ENCODE measurements at places on chromosomes 7 and 10. TPM values are rescaled to one million over a fixed set of nuclear protein-coding genes. Genes with fewer than 3 reads are reported as not detected.

The RBM28 gene
- 14.1 TPM for polyA plus RNA-seq

The ARMH3 gene
- polyA plus RNA-seq = 19.8 TPM

The GNAT3 gene
- not detected for polyA plus RNA-seq

The DGKB gene
- not detected for polyA plus RNA-seq

The GIMAP7 gene
- 285 TPM for polyA plus RNA-seq

The DYDC2 gene
- not detected for polyA plus RNA-seq

The NACAD gene
- polyA plus RNA-seq = not detected

The STEAP1B gene
- not detected for polyA plus RNA-seq

The SUGCT gene
- 0.28 TPM for polyA plus RNA-seq

The AGR2 gene
- polyA plus RNA-seq = not detected

The CDC14C gene
- not detected for polyA plus RNA-seq

The RNLS gene
- 4.8 TPM for polyA plus RNA-seq

The ACBD7 gene
- polyA plus RNA-seq = not detected

The ITPRID1 gene
- polyA plus RNA-seq = not detected

The ANKRD1 gene
- polyA plus RNA-seq = not detected

The BET1 gene
- polyA plus RNA-seq = 11.2 TPM

The NME8 gene
- polyA plus RNA-seq = 14.1 TPM

The MSS51 gene
- polyA plus RNA-seq = 0.16 TPM

The VAX1 gene
- polyA plus RNA-seq = not detected

The CCZ1 gene
- polyA plus RNA-seq = 46.6 TPM

The WDFY4 gene
- polyA plus RNA-seq = 2.2 TPM

The SPOCK2 gene
- 69.0 TPM for polyA plus RNA-seq

The PLEKHS1 gene
- polyA plus RNA-seq = not detected

The TAS2R60 gene
- not detected for polyA plus RNA-seq

The RELN gene
- not detected for polyA plus RNA-seq

The PALD1 gene
- 0.14 TPM for polyA plus RNA-seq

The UCMA gene
- not detected for polyA plus RNA-seq

The CPA4 gene
- polyA plus RNA-seq = not detected

The ZP3 gene
- 0.49 TPM for polyA plus RNA-seq

The GATA3 gene
- polyA plus RNA-seq = 52.1 TPM

The TLX1 gene
- not detected for polyA plus RNA-seq

The EN2 gene
- polyA plus RNA-seq = not detected

The HPSE2 gene
- not detected for polyA plus RNA-seq

The WIPF3 gene
- not detected for polyA plus RNA-seq
